ENCODE measurements at places on chromosomes 7 and 10. TPM values are rescaled to one million over a fixed set of nuclear protein-coding genes. Genes with fewer than 3 reads are reported as not detected.

DNA sequence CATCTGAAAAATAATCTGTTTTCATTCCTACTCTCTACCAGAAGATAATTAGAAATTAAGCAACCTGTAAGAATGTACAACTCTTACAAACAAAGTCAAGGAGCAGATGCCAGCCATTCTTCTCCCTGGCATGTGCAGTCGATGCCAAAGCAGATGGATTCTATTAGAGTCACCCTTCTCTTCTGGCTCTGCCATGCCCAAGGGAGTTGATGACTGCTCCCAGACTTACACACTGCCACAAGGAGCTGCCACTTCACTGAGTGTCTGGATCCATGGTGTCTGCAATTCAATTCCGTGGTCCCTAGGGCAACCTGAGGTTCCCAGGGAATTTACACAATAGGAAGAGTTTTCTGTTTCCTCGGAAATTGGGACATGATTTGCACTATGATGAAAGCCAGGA is 89.1 kb upstream of the IFRD1 start:
- no peak for DNase-seq
- no peak overlapping the region for H3K27ac ChIP-seq
- H3K27me3 ChIP-seq = no peaks in the 10 kb centered on the region
- H3K4me1 ChIP-seq = no peaks in the 10 kb centered on the region
- no peak overlapping the region for H3K4me3 ChIP-seq

DNA sequence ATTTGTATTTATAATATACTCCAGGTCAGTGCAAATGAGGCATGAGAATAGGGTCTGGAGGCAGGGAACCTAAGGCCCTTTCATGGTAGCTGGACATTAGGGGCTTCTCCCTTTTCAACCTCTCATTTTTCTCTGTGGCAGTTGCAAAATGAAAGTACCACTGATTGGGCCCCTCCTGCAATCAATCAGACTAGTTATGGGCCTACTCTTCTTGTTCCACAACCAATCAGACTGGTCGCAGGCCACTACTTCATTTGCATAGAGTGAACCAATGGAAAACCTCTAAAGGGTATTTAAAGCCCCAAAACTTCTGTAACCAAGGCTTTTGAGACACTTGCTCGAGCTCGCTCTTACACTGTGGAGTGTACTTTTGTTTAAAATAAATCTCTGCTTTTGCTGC is 10.0 kb upstream of the PRPS1L1 start:
- no peaks in the 10 kb centered on the region for H3K4me1 ChIP-seq
- H3K36me3 ChIP-seq = no peaks in the 10 kb centered on the region
- no peak overlapping the region for H3K4me3 ChIP-seq
- no peak overlapping the region for H3K27ac ChIP-seq
- no peak for DNase-seq

GRCh38 chr7:44153948-44154335 is 12.8 kb upstream of the MYL7 start:
- H3K27me3 ChIP-seq = no peaks in the 10 kb centered on the region
- DNase-seq = no peak
- H3K36me3 ChIP-seq = no peaks in the 10 kb centered on the region
- peaks cover 35% of the 10 kb centered on the region for H3K4me1 ChIP-seq
- no peak overlapping the region for H3K4me3 ChIP-seq

DNA sequence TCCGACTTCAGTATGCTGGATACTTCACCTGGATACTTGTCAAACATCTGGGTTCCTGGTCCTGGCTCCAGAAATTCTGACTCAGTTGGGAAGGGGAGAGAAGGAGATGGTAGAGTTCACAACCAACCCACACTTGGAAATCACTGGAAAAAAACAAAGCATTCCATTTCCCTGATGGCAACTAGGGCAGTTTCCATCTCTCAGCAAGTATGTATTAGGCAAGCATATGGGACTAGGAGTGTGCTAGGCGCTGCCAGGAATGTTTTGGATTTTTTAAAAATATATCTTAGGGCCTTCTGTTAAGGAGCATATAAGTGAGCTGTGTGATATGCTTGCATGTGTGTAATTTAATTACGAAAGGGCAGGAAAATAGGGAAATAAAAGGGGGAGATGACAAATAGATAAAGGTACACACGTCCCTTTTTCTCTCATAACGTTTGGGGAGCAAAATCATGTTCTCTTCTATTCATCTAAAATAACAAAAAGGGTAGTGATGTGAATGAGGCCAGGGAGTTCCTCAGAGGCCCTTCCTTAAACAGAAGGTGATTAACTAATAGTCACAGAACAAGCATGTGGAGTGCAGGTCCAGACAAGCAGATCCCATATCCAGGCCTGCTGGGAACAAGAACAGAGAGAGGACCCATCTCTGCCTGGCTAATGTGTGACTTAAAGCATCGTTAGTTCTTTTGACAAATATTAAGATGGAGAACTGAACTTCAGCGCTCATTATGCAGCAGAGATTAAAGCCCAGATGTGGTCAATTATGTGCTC is 64.5 kb upstream of the NFE2L3 start:
- H3K27me3 ChIP-seq = no peaks in the 10 kb centered on the region
- H3K4me3 ChIP-seq = no peak overlapping the region
- no peak overlapping the region for H3K27ac ChIP-seq
- H3K36me3 ChIP-seq = no peaks in the 10 kb centered on the region
- no peak for DNase-seq

GRCh38 chr7:68148440-68148839 is 1151.8 kb downstream of the TYW1 start:
- no peak overlapping the region for H3K4me3 ChIP-seq
- no peaks in the 10 kb centered on the region for H3K27me3 ChIP-seq

DNA sequence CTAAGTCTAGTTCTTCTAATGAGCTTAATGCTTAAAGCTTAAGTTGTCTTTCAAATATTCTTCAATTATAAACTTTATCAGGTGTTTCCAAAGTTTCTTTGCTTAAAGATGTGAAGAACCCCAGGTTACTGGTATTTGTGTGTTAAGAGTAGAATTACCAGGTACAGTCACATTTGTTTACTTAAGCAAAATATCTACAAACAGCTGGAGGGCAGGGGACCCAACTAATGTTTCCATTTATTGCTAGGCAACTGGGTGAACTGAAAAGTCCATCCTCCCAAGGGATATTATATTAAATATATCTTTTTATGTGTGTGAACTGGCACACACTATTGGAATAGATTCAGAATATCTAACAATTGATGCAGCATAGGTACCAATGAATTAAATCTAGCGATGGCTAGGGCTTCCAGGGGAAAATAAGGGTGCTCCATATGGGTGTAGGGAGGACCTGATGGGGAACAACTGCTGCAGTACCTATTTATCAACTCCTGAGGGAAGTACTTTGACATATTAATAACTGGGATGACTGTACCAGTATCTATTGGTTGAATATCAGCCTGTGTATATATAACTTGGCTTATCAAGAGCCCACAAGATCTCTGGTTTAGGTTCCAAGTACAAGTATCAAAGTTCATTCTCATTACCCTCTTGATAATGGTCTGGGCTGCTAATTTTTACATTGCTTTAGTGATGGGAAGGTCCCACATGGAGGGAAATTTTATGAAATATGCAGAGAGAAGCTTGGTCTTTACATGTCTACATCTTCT is 10.3 kb upstream of the AGR3 start:
- H3K36me3 ChIP-seq = no peaks in the 10 kb centered on the region
- H3K27me3 ChIP-seq = no peaks in the 10 kb centered on the region
- H3K4me3 ChIP-seq = no peak overlapping the region
- DNase-seq = no peak

- no peak for DNase-seq
- no peaks in the 10 kb centered on the region for H3K36me3 ChIP-seq
- no peaks in the 10 kb centered on the region for H3K4me1 ChIP-seq
- no peak overlapping the region for H3K27ac ChIP-seq
- H3K4me3 ChIP-seq = no peak overlapping the region
These were observed 160.4 kb upstream of the LAMB4 start for GRCh38 chr7:108290459-108291151.

DNA sequence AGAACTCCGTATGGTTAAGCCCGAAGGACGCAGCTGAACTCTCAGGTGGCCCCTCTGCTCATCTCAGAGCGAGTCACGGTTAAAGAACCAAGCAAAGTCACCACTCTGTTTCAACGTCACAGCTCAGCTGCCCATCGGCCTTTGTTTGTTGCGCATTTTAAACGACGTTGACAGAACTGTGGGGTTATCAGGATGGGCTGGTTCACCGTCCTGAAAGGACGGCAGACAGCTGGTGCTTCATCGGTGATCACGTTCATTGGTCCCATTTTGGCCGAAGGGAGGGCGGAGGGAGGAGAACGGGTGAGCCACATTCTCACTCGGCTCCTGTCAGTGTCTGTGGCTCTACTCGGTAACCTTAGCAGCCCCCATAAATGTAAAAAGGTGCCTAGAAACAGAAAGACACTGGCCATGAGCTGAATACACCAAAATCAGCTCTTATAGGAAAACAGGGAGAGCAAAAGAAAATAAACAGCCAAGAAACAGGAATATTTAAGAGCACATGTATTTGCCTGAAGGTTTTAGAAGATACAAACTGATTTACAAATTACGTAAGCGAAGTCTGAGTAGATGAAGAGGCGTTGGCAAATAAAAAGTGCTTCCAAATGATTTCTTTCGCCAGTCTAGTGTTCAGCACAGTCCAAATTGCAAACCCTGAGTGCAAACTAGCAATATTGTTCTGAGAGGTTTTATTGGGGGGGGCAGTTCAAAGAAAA is 8.4 kb downstream of the PRKAG2 start:
- DNase-seq = peak; percentile 63
- peaks cover 10% of the 10 kb centered on the region for H3K4me1 ChIP-seq
- H3K27me3 ChIP-seq = no peaks in the 10 kb centered on the region
- H3K36me3 ChIP-seq = no peaks in the 10 kb centered on the region

- H3K27me3 ChIP-seq = no peaks in the 10 kb centered on the region
- no peak overlapping the region for H3K4me3 ChIP-seq
- no peaks in the 10 kb centered on the region for H3K36me3 ChIP-seq
- H3K27ac ChIP-seq = no peak overlapping the region
- no peaks in the 10 kb centered on the region for H3K4me1 ChIP-seq
These were observed 715.0 kb upstream of the NRP1 start for GRCh38 chr10:34049469-34049868.

DNA sequence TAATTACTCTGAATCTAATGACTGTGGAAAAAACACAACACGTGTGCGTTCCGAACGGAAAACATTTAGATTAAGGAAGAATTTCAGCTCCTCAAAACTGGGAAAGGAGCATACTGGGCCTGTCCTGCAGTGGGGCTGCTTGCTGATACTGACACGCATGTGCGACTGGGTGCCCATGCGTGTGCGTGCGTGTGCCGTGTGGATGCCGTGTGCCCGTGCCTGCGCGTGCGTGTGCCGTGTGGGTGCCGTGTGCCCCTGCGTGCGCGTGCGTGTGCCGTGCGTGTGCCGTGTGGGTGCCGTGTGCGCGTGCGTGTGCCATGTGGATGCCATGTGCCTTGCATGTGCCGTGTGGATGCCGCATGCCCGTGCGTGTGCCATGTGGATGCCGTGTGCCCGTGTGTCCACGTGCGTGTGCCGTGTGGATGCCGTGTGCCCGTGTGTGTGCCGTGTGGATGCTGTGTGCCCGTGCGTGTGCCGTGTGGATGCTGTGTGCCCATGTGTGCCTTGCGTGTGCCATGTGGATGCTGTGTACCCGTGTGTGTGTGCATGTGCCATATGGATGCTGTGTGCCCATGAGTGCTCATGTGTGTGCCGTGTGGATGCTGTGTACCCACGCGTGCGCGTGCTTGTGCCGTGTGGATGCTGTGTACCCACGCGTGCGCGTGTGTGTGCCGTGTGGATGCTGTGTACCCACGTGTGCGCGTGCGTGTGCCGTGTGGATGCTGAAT is 28.2 kb downstream of the PWWP2B start:
- no peaks in the 10 kb centered on the region for H3K27me3 ChIP-seq

- DNase-seq = no peak
- H3K27ac ChIP-seq = no peak overlapping the region
- no peaks in the 10 kb centered on the region for H3K27me3 ChIP-seq
- no peaks in the 10 kb centered on the region for H3K4me1 ChIP-seq
- no peak overlapping the region for H3K4me3 ChIP-seq
These were observed 50.1 kb upstream of the HDAC9 start for GRCh38 chr7:18445483-18445882.

- no peak overlapping the region for H3K4me3 ChIP-seq
- H3K27me3 ChIP-seq = no peaks in the 10 kb centered on the region
- no peak for DNase-seq
- H3K4me1 ChIP-seq = no peaks in the 10 kb centered on the region
- no peaks in the 10 kb centered on the region for H3K36me3 ChIP-seq
These were observed 207.5 kb downstream of the BBS9 start for GRCh38 chr7:33336820-33337219.

DNA sequence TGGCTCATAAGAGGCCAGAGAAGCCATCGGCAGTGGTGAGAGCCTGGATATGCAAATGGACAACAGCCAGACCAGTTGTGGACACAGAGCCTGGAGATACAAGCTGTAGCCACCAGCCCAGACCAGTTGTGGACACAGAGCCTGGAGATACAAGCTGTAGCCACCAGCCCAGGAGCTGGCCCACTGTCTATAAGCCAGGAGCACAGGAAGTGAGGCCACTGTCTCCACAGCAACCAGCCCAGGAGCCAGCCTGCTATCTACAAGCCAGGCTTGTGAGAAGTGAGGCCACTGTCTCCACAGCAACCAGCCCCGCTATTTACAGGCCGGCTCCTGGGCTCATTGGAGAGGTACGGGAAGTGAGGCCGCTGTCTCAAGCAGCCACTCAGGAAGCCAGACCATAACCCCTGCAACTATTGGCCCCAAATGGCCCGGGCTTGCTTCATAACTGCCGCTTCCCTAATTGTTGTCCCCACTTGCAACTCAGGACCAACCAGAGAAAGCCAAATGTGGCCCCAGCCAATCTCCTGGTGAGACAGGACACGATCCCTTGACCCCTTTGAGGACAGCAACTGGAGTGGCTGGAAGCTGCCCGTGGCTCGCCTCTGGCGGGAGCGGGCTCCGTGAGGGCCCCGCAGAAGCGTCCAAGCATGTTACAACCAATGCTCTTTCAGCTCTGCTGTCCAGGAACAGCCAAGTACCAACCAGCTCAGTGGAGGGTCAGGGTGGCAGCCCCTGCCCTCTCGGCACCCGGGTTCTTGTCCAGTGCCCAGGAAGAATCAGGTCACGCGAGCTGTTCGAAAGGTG is 44.1 kb upstream of the CNPY1 start:
- H3K27me3 ChIP-seq = no peaks in the 10 kb centered on the region
- H3K4me1 ChIP-seq = no peaks in the 10 kb centered on the region
- peak; percentile 45 for DNase-seq
- H3K27ac ChIP-seq = no peak overlapping the region
- no peaks in the 10 kb centered on the region for H3K36me3 ChIP-seq
- no peak overlapping the region for H3K4me3 ChIP-seq

DNA sequence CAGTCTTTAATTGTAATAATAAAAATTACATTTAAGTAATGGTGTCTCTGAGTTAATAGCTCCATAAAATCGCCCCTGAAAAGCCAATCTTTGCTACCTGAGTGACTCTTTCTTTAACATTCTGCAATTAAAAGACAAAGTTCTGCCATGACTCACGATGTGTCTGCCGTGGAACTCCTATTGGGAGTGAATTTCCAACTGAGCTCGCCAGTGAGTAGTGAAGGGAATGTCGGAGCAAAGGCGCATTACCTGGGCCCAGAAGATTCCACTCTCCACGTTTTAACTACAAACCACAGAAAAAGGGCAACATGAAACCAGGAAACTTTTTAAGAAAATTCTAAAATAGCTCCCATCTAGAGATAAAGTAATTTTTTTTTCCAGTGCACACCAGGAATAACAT is 36.9 kb upstream of the RNF32 start:
- DNase-seq = no peak
- H3K27me3 ChIP-seq = no peaks in the 10 kb centered on the region
- no peak overlapping the region for H3K4me3 ChIP-seq
- H3K36me3 ChIP-seq = no peaks in the 10 kb centered on the region
- no peak overlapping the region for H3K27ac ChIP-seq

The TMEM139 gene
- total RNA-seq = 7.0 TPM

The CLDN4 gene
- 1.3 TPM for total RNA-seq

The CNPY1 gene
- not detected for total RNA-seq

The JAZF1 gene
- total RNA-seq = 20.9 TPM

The EN2 gene
- total RNA-seq = not detected

The KCNMA1 gene
- 6.8 TPM for total RNA-seq

The CADPS2 gene
- total RNA-seq = 9.7 TPM
